ENCODE measurements at places on chromosomes 5 and 9.

DNA sequence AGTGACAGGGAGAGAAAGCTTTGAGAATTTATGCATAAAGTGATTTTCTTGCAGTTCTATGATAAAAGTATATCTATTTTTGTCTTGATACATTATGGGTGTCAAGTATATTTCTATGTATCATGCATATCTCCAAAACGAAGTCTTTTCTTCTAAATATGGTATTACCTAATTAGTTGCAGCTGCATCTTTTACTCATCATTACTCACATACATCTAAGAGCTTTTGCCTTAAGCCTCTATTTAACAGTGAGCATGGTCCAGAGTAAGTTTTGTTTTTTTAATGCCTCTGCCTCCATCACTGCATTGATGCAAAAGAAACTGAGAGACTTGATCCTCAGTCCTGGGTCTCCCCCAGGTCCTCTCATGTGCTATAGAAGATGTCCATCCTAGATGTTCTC, 40.0 kb upstream of the SMC5 start:
- DNase-seq = no peak

DNA sequence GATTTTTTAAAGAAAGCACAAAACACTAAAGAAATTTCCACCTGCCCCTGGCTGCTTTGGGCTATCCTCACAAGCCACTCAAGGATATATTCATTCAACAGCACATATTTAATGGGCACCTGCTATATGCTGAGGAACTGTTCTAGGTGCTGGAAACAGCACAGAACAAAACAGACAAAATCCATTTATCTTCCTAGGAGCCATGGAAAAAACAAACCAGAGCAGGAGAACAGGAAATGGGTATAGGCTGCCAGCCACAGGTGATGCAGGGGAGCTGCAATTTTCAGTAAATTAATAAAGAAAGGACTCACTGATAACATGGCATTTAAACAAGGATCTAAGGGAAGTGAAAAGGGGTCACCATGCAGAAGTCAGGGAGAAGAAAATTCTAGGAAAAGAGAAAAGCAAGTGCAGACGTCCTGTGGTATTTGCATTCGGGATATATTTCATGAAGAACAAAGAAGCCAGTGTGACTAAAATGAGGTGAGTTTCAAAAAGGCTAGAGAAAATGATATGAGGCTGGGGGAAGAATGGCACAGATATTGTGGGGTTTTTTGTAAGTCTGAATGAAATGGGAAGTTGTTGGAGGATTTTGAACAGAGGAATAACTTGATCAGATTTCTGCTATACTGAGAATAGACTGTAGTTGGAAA, 152.2 kb downstream of the ADAMTSL1 start:
- no peak for DNase-seq

- DNase-seq = peak; percentile 20
Observed at GRCh38 chr5:33824516-33825195, 67.1 kb downstream of the ADAMTS12 start.

DNA sequence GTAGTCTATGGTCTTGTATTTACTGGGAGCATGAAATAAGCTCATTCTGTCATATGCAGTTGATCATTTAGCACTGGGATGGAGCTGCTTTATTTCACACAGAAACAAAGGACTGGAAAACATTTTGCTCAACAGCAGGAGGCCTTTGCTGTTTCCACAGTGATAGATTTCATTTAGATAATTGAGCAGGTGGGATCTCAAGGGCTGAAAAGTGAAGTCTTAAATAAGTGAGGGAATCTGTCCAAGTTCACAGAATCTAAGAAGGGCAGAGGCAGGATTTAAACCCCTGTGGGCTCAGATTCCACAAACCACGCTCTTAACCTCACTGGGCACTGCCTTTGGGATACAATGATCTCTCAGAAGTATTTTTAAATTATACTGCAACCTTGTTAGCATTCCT, 47.8 kb downstream of the PRLR start:
- no peak for DNase-seq

GRCh38 chr5:10666531-10667299, 94.3 kb downstream of the DAP start:
- DNase-seq = no peak

DNA sequence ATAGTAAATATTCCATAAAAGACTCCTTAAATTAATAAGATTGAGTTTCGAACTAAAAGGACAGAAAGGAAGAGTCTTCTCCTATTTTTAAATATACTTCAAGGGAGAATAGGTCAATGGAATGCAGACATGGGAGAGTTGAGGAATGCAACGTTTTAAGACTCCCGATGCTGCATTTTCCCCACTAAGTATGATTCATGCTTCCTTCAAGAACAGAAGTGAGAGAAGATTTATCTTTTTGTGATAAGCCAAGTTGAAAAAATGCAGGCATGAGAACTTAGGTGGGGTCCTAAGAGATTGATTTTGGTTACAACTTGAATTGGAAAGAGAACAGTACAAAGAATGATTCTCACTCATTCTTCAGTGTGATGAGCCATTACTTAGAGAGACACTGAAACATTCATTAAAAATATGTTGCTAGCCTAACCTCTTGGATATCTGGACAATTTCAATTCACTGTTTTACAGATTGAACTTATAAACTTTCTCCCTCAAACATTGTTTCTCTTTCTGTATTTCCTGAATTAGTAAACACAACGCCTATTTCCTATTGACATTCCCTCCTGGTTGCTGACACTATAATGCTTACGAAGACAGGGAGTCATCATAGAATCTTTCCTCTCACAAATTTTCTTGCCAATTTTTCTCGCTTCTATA, 1666.1 kb upstream of the WWC1 start:
- peak; percentile 2 for DNase-seq

- DNase-seq = no peak
Observed at GRCh38 chr5:11903121-11903613, 1.1 kb downstream of the CTNND2 start.

- no peak for DNase-seq
Observed at GRCh38 chr5:31047621-31048020, 145.9 kb upstream of the CDH6 start.

DNA sequence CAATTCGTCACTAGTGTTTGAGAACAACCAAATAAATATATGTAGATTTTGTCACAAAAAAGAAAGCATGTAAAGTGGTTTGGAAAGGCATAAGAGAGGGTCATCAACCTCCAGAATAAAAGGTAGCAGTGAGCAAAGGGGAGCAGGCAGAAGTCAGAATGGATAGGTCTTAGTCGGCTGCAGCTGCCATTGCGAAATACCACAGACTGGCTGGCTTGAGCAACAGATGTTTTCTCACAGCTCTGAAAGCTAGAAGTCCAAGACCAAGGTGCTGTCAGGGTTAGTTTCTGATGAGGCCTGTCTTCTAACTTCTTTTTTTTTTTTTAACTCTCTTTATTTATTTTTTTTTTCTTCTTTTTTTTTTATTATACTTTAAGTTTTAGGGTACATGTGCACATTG, 208.1 kb upstream of the PIK3R1 start:
- no peak for DNase-seq

DNA sequence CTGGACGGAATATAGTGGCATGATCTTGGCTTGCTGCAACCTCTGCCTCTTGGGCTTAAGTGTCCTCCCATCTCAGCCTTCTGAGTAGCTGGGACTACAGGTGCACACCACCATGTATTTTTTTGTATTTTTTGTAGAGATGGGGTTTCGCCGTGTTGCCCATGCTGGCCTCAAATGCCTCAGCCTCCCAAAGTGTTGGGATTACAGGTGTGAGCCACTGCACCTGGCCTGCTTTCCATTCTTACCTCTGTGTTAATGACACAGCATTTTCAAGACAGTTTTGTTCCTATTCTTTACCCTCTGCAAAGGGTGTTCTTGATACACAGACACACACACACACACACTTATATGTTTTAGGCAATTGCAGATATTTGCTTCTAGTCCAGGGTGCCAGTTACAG, 113.3 kb downstream of the LRRC70 start:
- no peak for DNase-seq

DNA sequence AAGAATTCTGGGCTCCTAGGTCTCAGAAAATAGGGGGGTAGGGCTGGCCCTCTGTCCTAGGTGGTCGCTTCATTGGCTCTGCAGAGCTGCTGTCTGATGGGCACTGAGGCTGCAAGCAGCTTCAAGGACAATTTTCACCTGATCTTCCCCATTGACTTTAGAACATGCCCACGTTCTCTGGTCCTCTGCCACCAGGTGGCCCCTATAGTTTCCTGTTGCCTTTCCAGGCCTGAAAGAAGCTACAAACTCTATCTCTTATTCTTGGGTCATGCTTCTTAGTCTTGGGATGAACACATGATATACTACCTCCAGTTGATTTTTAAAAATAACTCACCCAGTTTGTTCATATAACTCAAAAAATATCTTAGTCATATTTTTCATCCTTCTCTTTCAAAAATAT, 26.3 kb downstream of the SPZ1 start:
- DNase-seq = peak; percentile 4

DNA sequence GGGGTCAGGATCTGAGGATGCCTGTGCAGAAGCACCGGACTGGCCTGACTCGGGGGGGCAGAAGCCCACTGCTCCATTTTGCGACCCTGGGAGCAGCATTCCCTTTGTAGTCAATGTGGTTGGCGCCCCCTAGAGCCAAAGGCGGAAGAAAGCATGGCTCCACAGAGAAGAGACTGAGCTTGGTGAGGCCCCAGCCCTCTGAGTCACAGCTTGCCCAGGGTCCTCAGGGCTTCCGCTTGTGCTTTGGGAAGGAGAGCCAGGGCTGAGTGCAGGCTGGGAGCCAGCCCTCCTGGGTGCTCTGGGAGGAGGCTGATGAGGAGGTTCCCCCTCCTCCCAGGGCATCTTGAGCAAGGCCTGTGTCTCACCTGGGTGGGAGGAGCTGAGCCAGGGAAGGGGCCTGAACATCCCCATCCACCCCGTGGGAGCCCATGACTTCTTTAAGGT, 5.5 kb upstream of the AQP3 start:
- DNase-seq = no peak

GRCh38 chr9:99779277-99779676, 42.4 kb upstream of the NR4A3 start:
- DNase-seq = no peak

- DNase-seq = no peak
Observed at GRCh38 chr5:89110916-89111646, 228.1 kb upstream of the MEF2C start.

DNA sequence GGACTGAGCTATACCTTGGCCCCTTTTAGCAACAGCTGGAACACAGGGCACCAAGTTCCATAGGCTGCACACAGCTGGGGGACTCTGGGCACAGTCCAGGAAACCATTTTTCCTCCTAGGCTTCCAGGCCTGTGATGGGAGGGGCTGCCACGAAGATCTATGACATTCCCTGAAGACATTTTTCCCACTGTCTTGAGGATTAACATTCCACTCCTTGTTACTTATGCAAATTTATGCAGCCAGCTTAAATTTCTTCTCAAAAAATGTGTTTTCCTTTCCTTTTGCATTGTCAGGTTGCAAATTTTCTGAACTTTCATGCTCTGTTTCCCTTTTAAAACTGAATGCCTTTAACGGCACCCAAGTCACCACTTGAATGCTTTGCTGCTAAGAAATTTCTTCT, 580.1 kb upstream of the FTMT start:
- DNase-seq = no peak

DNA sequence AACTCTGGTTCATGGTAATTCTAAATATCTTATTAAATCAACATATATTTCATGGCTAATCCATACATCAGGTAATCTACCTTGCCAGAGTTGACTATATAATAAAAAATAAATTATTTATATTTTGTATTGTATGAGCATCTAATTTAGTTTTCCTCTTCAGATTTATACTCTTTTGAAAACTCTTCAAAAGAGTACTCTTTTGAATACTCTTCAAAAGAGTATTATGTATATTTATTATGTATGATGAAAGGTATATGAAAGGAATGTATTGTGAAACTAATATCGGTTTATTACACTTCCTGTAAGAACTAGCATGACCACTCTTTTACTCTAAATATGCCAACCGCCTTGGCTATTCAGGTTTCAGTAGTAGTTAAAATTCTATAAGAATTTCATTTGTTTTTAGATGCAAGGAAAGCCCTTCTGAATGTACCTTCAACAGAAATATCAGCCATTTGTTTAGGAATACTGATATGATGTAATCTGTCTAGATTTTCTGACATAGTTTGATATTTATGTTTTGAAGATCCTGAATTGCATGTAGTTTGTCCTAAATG, 178.7 kb downstream of the WDR70 start:
- DNase-seq = no peak

- no peak for DNase-seq
Observed at GRCh38 chr9:37571282-37571681, 4.9 kb downstream of the FBXO10 start.

DNA sequence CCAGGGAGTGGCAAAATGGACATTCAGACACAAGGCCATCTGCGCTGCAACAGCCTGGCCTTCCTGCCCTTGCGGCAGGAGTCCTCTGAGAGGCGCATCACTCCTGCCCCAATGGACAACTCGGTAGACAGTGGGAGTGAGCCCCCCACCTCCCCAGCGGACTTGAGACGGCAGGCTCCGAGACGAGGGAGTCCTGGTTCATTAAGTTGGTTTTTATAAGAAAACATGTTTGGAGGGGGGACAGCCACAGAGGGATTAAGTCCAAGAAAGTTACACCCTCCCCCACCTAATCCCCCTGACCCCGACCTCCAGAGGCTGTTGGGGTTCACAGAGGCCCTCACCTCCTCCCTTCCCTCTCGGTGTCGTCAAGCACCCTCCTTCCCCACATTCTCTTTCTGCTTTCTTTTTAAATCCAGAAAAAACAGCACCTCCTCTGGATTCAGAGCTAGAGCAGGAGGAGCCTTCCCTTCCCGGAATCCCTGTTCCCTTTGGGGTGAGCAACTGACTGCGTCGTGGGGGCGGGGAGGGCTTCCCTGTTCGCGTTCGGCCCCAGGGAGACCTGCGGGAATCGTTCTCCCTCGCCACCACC, 1.8 kb upstream of the EGR1 start:
- no peak for DNase-seq

GRCh38 chr5:16937503-16938161, 1.5 kb upstream of the MYO10 start:
- DNase-seq = no peak

DNA sequence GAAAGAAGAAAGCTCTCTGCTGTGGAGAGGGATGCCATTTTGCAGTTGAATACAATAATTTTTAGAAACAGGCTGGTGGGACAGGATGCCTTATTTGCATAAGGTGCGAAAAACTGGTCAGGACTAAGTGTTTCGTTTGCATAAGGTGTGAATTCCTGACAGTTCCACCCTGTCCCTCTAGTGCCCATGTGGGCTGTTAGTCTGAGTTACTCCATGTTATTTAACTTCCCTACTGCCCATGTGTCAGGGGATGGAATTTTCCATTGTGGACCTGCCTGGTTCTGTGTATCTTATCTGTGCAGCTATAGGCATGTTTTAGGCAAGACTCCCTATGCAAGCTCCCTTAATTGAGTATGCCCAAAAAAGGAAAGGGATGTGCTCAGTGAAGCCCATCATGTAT, 35.3 kb upstream of the NFIL3 start:
- no peak for DNase-seq

DNA sequence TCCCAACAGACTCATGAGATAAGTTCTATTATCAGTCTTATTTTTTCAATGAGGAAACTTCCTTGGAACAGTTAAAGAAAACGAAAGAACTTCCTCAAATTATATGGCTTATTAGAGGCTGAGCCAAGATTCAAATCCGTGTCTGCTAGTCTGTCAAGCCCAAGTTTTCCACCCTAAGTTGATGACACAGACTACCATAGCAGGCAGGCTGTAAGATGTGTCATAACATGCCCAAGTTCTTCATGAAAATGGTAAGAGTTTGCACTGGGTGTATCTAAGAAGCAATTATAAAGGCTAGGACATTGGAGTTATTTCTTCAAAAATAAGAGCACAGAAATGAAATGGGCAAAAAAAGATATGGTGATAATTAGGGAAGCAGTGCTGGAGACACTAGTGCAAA, 634.5 kb downstream of the BRINP1 start:
- DNase-seq = no peak
